Astrocyte (in vitro differentiated cells and primary cell): ENCODE measurements at places on chromosomes 3 and 15. TPM values are rescaled to one million over a fixed set of nuclear protein-coding genes. Genes with fewer than 3 reads are reported as not detected.
A peak's percentile ranks its signal among the peaks of the same experiment; 100 is the strongest.

- peaks cover 8% of the 10 kb centered on the region for H3K36me3 ChIP-seq
- H3K4me1 ChIP-seq: peaks cover 35% of the 10 kb centered on the region
- peak within 1 kb of the TSS; percentile 84 for H3K4me3 ChIP-seq
- peak; percentile 77 for DNase-seq
- H3K27ac ChIP-seq: peak within 1 kb of the TSS; percentile 75
Measured at GRCh38 chr3:126475413-126476114, at the start of gene ZXDC. Gene ZXDC, minus strand, starts transcription at chr3:126475891. Its CDS starts 26 bp downstream, at chr3:126475865.

- DNase-seq: no peak
- no peak overlapping the region for H3K27ac ChIP-seq
- H3K4me1 ChIP-seq: no peaks in the 10 kb centered on the region
- no peaks in the 10 kb centered on the region for H3K36me3 ChIP-seq
Measured at GRCh38 chr15:91625506-91625905, 228.0 kb upstream of the SLCO3A1 start.

DNA sequence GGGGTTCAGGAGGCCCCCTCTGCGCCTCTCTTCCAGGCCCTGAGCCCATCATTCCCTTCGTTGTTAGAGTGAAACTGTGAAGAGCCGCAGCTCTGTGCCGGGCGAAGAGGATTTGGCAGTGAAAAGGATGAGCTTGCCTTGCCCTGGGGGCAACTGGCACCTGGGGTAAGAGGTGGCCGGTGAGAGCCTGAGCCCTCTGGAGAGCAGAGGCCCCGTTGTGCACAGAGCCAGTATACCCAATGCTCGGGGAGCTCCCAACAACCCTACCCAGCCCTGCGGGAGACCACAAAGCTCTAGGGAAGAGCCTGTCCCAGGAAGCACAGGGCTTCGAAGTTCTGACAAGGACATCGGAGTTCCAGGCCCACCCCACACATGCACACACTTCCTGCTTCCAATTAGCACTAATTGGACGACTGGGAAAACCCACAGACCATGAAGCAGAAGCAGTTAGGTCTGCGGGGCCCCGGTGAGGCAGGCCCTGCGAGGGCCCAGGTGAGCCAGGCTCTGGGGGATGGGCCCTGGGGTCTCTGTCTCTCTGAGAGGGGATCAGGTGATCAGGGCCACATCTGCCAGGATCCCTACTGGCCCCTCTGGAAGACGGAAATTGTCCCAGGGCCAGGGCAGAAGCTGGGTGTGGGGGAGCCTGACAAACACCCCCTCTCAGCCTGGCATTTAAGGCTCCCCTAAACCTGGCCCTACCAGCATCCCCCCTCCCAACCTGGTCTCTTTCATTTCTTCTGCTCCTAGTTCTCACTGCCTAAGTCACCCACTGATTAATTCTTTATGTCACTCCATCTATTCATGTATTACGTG is 27.9 kb upstream of the SFMBT1 start:
- no peak for DNase-seq
- H3K4me1 ChIP-seq: peaks cover 9% of the 10 kb centered on the region
- H3K27me3 ChIP-seq: no peaks in the 10 kb centered on the region
- H3K36me3 ChIP-seq: no peaks in the 10 kb centered on the region

DNA sequence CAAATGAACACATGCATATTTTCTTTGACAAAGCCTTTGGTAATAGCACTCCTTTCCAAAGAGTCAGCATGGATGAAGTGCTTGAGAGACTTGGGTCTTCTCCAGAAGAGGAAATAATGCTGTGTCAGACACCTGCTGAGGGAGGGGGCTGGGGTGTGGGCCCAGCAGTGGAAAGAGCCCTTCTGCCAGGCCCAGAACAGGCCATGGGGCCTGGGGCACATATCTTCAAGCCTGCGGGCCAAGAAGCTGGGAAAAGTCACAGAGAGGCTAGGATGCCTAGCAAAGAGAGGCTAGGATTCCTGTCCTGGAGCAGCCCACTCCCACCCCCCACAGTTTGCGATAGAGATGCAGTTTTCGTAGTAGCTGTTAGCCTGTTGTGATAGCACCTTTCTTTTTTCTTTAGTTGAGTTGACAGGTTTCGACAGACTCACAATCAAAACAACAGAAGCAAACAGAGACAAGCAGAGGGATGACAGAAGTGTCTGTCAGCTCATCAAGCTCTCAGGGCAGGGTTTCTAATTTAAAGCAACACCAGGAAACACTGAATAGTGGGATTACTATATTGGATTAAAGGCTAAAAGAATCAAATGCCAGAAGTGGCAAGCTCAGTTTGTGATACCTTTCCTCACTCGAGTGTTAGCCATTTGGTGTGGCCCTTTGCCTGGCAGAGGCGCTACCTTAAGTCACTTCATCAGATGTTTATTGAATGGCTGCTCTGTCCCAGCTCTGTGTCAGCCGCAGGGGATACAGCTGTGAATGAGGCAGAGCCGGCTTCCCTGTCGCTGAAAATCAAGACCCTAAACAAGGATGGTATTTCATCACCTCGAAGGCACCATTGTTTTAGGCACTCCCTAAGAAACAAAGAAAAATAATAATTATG is 19.0 kb downstream of the CMTM7 start:
- H3K4me1 ChIP-seq: peaks cover 14% of the 10 kb centered on the region
- no peaks in the 10 kb centered on the region for H3K27me3 ChIP-seq
- H3K36me3 ChIP-seq: no peaks in the 10 kb centered on the region
- DNase-seq: no peak

GRCh38 chr3:37833302-37834186 is 28.1 kb upstream of the CTDSPL start:
- H3K4me1 ChIP-seq: no peaks in the 10 kb centered on the region
- no peaks in the 10 kb centered on the region for H3K36me3 ChIP-seq
- no peak overlapping the region for H3K27ac ChIP-seq
- H3K27me3 ChIP-seq: no peaks in the 10 kb centered on the region

DNA sequence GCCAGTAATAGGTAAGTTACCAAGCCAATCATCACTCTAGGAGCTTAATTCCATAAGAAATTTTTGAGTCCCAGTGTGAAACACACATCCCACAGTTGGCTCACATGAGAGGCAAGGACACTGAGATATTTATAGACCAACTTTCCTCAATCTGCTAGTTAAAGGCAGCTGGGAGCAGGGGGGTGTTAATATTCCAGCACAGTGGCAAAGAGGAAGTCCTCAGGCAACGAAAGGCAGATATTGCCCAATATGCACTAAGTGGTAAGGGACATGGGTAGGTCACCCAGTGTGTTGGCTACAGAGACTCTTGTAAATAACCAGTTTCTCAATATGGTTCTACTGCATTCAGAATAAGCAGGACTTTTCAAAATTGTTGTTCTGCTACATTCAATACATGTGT is 61.0 kb downstream of the TOP2B start:
- DNase-seq: peak; percentile 27
- peaks cover 30% of the 10 kb centered on the region for H3K36me3 ChIP-seq
- no peaks in the 10 kb centered on the region for H3K27me3 ChIP-seq
- H3K4me1 ChIP-seq: peaks cover 16% of the 10 kb centered on the region
- H3K4me3 ChIP-seq: no peak overlapping the region

DNA sequence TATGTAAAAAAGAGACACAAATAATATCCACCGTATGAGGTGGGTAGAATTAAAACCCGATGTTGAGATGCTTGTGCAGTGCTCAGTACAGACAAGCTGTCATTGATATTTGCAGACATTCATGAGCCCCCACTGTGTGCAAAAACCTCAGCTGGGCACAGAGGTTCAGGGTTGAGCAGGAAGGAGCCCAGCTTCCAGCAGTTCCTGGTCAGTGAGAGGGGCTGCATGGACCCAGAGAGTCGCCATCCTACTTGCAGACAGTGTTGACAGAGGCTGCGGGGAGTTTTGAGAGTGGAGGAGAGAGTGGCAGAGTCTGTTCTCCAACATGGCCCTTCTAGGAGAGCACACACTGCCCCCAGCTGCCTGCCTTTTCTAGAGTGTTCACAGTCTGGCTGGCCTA is 6.1 kb upstream of the LTF start:
- H3K4me3 ChIP-seq: no peak overlapping the region
- no peak overlapping the region for H3K27ac ChIP-seq
- H3K4me1 ChIP-seq: no peaks in the 10 kb centered on the region
- peaks cover 19% of the 10 kb centered on the region for H3K27me3 ChIP-seq

DNA sequence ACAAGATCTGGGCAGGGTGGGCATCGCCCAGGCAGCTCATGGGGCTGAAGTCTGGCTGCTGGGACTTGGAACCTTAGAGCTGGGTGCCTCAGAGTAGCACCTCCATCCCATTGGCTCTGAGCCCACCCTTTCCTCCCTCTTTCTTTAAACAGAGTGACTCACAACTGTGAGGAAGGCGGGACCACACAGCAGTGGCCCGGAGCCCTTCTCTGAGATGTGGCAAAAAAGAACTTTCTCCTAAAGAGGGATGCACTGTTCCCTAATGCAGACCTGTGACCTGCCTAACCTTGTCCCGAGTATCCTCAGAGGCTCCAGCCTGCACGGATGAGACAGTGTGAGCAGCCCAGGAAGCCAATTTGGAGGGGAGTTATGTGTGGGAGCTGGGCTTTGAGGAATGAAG is 23.6 kb downstream of the PRR20G start:
- H3K36me3 ChIP-seq: no peaks in the 10 kb centered on the region
- H3K4me1 ChIP-seq: no peaks in the 10 kb centered on the region
- H3K27me3 ChIP-seq: no peaks in the 10 kb centered on the region
- peak; percentile 2 for DNase-seq
- H3K4me3 ChIP-seq: no peak overlapping the region
- no peak overlapping the region for H3K27ac ChIP-seq

- no peak overlapping the region for H3K4me3 ChIP-seq
- no peak overlapping the region for H3K27ac ChIP-seq
- H3K4me1 ChIP-seq: no peaks in the 10 kb centered on the region
- no peak for DNase-seq
Measured at GRCh38 chr15:56786966-56787365, 53.7 kb upstream of the ZNF280D start.

DNA sequence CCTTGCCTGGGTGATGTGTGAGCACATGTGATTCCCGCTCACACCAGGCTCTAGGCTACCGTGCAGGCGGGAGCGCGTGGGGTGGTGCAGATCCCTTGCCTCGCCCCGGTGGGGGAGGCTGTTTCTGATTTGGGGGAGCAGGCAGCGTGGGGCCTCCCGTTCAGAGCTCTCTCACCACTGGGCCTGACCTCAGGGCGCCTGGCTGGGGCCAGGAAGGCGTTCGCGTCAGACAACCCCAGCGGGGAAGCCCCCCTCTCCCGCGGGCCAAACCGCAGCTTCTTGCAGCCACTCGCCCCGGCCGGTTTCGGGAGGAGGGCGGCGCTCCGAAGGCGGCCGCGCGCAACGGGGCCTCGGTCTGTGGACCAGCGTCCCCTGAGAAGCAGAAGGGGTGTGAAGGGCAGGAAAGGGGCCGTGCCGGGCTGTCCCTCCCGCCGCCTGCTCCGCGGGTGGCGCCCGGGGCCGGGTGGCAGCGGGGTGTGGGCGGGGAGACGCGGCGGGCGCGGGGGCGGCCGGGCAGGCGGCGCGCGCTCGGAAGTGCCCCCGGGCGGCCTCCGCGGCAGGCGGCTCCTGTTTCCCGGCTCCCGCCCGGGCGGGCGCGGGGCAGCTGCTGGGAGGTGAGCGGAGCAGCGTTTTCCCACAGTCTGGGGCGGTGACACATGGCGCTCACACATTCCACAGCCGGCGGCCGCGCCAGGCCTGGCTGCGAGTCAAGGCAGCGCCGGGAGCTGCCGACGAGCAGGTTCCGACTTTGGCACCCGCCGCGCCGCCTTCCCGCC is 65.1 kb upstream of the HES1 start:
- H3K27ac ChIP-seq: peak overlapping the region; percentile 81
- H3K36me3 ChIP-seq: no peaks in the 10 kb centered on the region
- H3K27me3 ChIP-seq: peaks cover 3% of the 10 kb centered on the region
- peaks cover 19% of the 10 kb centered on the region for H3K4me1 ChIP-seq
- peak; percentile 91 for DNase-seq
- H3K4me3 ChIP-seq: peak overlapping the region; percentile 42

- no peak for DNase-seq
- H3K4me1 ChIP-seq: peaks cover 13% of the 10 kb centered on the region
- no peak overlapping the region for H3K4me3 ChIP-seq
- no peaks in the 10 kb centered on the region for H3K27me3 ChIP-seq
- no peak overlapping the region for H3K27ac ChIP-seq
Measured at GRCh38 chr3:9781551-9781950, 10.7 kb downstream of the TADA3 start.

DNA sequence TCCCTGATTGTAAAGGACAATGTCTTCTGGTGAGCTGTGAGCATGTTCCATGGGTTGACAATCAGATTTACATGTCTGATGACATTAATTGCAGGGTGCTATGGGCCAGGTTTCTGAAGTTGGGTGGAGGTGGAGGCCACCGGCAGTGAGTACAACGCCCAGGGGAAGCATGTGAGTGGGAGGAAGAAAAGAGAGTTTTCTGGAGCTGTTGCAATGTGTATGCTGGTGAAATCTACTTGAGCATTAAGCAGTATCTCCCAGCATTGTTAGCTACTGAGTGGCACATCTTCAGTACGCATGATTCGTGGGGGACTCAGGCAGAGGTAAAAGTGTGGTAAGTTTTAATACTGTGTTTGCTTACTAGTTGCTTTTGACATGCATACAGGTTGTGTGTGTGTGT is 26.6 kb downstream of the TMEM45A start:
- no peaks in the 10 kb centered on the region for H3K36me3 ChIP-seq
- H3K27ac ChIP-seq: no peak overlapping the region
- H3K4me1 ChIP-seq: no peaks in the 10 kb centered on the region
- peak; percentile 53 for DNase-seq
- H3K4me3 ChIP-seq: no peak overlapping the region

- no peak overlapping the region for H3K4me3 ChIP-seq
- no peak overlapping the region for H3K27ac ChIP-seq
- peaks cover 7% of the 10 kb centered on the region for H3K36me3 ChIP-seq
- DNase-seq: no peak
- no peaks in the 10 kb centered on the region for H3K27me3 ChIP-seq
Measured at GRCh38 chr15:63736287-63736686, 97.5 kb downstream of the HERC1 start.

GRCh38 chr3:85081191-85081906 is 122.6 kb downstream of the CADM2 start:
- no peaks in the 10 kb centered on the region for H3K27me3 ChIP-seq
- no peaks in the 10 kb centered on the region for H3K36me3 ChIP-seq
- H3K4me3 ChIP-seq: no peak overlapping the region
- DNase-seq: peak; percentile 25
- H3K4me1 ChIP-seq: no peaks in the 10 kb centered on the region

Gene RTF1
- 37.8 and 42.0 TPM in 2 replicates for total RNA-seq

Gene C3orf18
- total RNA-seq: 7.2 and 8.0 TPM in 2 replicates

Gene PCOLCE2
- 4.5 and 5.4 TPM in 2 replicates for total RNA-seq

Gene GUCA1C
- not detected in 2 replicates for total RNA-seq

Gene CKMT1A
- 1.2 TPM in 2 replicates for total RNA-seq

Gene RARRES1
- total RNA-seq: 1.2 and 3.2 TPM in 2 replicates

Gene GPR149
- not detected in 2 replicates for total RNA-seq

Gene A4GNT
- total RNA-seq: not detected in 2 replicates

Gene MOBP
- 0.16 and 0.41 TPM in 2 replicates for total RNA-seq
